Nucleus accumbens (tissue), 56 donors: ENCODE measurements at places on chromosomes 13 and 19.

DNA sequence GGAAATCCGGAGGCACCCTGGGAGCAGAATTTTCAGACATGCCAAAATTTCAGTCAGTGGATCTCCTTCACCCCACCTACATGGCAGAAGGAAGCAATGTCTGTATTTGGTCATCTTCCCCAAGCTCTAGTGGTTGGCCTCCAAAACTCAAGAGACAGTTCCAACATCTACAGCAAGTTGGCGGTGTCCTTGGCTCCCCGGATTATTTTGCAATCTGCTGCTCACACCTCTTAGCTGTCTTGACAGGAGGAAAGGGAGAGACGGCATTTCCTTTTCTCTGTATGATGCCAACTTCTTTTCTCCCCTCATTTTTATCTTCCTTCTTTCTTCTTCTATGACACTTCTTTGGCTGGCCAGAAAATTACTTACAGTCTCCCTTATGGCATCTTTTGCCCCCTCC lies 159.9 kb downstream of the SUCLA2 start:
- no peak for DNase-seq

GRCh38 chr19:39497996-39498797 lies 550 bp upstream of the DLL3 start:
- DNase-seq = peak; percentile 22

GRCh38 chr13:31947105-31947504 lies 84.5 kb upstream of the FRY start:
- DNase-seq = no peak

- no peak for DNase-seq
Observed at GRCh38 chr13:42905579-42905978, 86.5 kb downstream of the EPSTI1 start.

GRCh38 chr19:51124729-51125128 lies at the start of gene SIGLEC9:
Gene SIGLEC9 (plus strand): TSS chr19:51124906. CDS start chr19:51124975, 69 bp downstream.
- no peak for DNase-seq

GRCh38 chr19:29836409-29836825 lies 24.6 kb downstream of the CCNE1 start:
- no peak for DNase-seq

GRCh38 chr19:31527443-31527842 lies 178.2 kb upstream of the TSHZ3 start:
- DNase-seq = no peak

- DNase-seq = no peak
Observed at GRCh38 chr19:30663611-30664174, 291.5 kb downstream of the ZNF536 start.

DNA sequence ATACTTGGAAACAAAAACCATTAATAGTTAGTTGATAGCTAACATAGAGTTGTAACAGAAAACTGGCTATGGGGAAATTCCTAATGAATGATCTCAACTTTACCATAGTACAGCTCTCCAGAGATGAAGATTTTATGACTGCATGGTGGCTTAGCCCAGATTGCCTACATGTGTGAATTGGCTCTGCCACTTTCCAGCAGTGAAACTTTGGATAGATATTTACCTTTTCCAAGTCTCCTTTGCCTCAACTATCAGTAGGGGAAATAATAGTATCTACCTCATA lies 161.1 kb downstream of the LACC1 start:
- DNase-seq = no peak

- no peak for DNase-seq
Observed at GRCh38 chr13:80428349-80429096, 87.6 kb upstream of the SPRY2 start.

GRCh38 chr19:28242317-28242927 lies 970.5 kb downstream of the UQCRFS1 start:
- DNase-seq = no peak

DNA sequence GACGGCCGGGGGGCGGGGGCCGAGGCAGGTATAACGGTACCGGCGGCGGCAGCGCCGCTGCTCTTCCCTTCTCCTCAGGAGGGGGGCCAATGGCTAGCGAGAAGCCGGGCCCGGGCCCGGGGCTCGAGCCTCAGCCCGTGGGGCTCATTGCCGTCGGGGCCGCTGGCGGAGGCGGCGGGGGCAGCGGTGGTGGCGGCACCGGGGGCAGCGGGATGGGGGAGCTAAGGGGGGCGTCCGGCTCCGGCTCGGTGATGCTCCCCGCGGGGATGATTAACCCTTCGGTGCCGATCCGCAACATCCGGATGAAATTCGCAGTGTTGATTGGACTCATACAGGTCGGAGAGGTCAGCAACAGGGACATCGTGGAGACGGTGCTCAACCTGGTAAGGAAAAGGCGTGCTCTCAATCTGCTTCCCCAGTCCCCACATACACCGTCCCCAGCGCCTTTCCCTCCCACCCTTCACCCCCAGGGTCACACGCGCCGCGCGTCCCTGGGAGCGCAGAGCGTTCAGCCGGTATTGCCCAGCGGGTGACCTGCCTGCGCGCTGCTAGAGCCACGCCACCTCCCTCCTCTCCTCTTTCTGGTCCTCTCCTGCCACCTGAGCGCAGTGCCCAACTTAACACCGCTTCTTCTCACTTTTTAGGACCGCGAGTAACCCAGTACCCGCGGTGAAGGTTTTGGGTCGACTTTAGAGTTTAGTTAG lies 814 bp downstream of the NBEA start:
- DNase-seq = no peak

DNA sequence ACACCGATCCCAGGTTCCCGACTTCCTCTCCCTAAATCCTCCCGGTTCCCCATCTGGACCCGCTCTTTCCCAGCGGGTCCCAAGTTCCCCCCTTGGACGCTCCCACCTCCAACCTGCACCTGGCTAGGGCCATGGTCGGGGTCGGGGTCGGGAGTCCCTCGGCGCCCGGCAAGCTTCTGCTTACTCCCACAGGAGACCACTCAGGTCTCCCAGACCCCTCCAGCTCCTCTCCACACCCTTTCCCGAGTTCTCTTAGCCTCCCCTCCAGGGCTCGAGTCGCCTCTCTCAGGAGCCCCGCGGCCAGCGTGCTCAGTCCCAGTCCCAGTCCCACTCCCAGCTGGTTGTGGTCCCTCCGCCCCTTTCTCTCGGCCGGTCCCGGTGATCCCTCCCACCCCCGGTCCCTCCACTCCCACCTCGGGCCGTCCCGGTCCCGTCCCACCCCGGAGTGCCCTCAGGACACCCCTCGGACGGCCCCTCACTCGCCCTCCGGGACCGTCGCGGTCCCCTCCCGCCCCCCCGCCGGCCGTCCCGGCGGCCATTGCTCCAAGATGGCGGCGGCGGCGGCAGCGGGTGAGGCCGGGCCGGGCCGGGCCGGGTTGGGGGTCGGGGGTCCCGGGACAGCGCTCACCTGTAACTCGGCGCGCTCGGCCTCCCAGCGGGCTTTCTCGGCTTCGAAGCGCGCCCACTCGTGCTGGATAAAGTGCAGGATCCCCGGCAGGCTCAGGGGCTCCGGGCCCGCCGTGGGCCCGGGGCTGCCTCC lies at the start of gene FKRP:
TSS of gene FKRP (plus strand) at position 537 of the 760 bp plus-strand sequence. CDS start 9,394 bp downstream, outside the sequence.
- no peak for DNase-seq

- DNase-seq = no peak
Observed at GRCh38 chr13:70829748-70830147, 721.5 kb upstream of the KLHL1 start.

DNA sequence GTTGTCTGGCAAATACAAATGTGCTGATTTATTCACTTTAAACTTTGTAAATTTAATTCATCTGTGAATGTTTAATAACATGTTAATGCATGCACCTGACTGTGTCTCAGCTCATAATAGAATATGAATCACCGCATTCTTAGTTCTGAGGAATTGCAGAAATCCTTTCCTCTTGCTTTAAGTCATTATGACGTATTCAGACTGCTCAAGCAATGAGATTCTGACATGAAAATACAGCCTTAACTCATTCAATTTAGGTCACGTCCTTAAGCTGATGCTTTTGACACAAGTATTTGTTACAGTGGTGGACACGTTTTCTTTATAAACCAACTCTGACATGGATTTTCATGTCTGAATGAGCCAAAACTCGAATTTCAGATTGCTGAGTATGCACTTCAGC lies 541.0 kb upstream of the KLF12 start:
- no peak for DNase-seq

DNA sequence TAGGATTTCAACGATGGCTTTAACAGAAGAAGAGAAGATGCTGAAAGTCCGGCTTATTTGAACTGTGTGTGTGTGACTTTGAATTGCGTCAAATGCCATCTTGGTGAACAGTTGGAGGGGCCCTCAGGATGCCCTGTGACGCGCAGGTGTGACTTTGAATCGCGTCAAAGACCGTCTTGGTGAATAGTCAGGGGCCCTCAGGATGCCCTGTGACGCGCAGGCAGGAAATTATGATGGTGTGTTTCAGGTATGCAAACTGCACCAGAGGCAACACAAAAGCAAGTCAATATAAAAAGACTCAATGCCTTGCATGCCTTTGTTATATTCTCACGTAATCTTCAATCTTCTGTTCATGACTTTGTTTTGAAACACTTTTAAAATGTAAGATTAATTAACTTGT lies 29.2 kb downstream of the ATP11A start:
- DNase-seq = no peak

- DNase-seq = no peak
Observed at GRCh38 chr13:85492283-85492682, 306.9 kb downstream of the SLITRK6 start.

DNA sequence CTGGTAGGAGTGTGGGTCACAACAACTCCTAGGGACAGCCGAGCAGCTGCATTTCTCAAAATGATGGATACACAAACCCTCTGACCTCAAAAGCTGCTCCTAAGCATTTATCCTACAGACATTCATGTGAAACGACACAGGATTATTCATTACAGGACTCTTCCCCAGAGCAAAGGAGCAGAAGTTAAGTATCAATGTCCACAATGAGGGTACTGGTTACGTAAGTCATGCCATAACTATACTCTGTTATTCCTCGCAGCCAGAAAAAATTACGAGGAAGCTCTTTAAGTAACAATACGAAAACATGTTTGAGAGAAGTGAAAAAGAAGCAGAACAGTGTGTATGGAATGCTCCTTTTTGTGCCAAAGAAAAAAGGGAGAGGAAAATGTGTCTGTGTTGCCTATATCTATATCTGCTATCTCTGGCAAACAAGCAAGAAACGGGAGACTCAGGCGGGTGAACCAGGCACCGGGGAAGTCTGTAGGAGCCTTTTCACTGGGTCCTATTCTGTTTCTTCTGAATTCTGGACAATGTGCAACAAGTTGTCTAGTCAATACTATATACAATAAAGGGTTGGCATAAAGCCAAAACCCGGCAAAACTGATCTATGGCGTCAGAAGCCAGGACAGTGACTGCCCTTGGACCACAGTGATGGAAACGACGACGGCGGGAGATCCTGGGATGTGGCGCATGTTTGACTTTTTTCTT lies 1.3 kb downstream of the ISOC2 start:
- DNase-seq = no peak

DNA sequence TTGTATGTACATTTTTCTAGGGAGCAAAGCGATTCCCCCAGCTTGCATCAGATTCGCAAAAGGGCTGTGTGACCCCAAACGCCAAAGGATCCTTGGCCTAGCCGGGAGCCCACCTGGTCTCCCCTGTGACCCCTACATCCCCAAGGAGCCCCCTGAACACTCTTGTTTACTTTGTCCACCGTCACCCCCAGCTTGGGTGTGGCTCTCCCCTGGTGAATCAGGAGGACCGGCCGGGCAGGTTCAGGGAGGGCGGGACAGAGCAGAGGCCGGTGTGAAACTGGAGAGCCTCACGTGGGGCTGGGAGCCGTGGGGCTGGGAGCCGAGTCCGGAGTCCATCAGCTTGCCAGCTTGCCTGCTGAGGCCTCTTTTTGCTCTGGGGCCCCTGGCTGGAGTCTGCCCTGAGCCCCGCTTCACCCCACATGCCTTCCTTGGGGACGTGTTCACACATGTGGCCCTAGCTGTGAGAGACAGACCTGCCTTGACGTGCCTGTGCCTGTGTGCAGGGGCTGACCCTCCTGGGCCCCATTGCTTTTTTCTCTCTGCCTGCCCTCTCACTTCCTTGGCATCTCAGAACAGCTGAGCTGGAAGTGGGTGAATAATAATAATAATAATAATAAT lies 2.0 kb downstream of the ITPKC start:
- DNase-seq = no peak

- DNase-seq = no peak
Observed at GRCh38 chr13:51595416-51595815, 11.2 kb downstream of the WDFY2 start.

- peak; percentile 52 for DNase-seq
Observed at GRCh38 chr13:24161010-24161775, 673 bp downstream of the SPATA13 start.

DNA sequence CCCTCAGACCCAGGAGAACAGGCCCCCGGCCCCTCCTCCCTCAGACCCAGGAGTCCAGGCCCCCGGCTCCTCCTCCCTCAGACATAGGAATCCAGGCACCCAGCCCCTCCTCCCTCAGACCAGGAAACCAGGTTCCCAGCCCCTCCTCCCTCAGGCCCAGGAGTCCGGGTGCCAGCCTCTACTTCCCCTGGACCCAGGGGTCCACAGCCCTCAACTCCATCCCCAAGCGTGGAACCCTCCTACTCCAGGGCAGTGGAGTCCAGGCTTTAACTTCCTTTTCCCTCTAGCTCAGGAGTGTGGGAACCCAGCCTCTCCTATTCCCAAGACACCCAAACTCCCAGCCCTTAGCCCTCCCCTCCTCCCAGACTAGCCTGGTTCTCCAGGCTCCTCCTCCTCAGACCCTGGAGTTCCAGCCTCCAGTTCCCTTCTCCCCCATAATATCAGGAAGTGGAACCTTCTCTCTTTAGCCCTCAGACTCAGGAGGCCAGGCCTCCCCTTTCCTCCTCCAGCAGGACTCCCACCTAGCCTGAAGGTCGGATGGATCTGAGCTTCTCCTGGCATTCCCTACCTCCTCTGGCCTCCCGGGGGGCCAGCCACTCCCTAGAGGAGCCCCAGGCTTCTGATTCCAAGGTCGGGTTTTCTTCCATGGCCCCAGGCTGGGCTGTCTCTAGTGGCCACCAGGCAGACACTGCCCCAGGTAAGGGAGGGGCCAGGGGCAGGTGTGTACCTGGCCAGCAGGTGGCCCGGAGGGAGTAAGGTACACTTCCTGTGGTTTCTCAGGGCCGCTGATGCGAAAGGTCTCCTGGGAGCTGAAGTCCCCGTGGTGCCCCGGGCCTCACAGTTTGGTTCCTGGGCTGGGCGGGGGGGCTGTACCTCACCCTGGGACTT lies at the start of gene TMC4:
TSS of gene TMC4 (minus strand) at position 690 of the 888 bp plus-strand sequence. CDS start at position 647, 43 bp downstream.
- DNase-seq = no peak

DNA sequence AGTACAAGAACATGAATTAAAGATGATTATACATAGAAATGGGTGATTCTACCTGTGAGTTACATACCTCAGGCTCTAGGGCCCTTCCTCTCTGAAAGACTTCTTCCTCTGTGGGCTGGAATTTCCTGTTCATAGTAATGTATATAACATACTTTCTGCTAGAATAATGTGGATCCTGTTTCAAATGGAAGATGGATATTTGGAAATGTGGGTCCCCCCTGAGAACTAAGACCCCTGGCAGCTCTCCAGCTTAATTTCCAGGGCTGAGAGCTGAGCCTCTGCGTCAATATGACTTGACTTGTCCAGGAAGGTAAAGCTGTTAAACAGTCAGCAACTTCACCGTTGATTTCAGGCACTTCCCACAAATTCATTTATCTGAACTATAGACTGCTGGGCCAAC lies 296.3 kb downstream of the NALCN start:
- no peak for DNase-seq
